ENCODE measurements at places on chromosomes 16 and 17.
A peak's percentile ranks its signal among the peaks of the same experiment; 100 is the strongest.

DNA sequence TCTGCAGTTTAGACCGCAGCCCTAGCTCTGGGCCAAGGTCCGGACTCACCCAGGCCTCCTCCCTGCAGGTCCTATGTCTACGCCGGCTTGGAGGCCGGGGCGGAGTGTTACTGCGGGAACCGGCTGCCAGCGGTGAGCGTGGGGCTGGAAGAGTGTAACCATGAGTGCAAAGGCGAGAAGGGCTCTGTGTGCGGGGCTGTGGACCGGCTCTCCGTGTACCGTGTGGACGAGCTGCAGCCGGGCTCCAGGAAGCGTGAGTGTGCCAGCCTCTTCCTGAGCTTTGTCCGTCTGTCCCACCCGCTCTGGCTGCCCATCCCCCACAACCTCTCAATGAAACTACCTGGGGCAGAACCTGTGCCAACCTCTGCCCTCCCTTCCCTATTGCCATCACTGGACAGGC lies 20.1 kb downstream of the WSCD1 start:
- DNase-seq = no peak

DNA sequence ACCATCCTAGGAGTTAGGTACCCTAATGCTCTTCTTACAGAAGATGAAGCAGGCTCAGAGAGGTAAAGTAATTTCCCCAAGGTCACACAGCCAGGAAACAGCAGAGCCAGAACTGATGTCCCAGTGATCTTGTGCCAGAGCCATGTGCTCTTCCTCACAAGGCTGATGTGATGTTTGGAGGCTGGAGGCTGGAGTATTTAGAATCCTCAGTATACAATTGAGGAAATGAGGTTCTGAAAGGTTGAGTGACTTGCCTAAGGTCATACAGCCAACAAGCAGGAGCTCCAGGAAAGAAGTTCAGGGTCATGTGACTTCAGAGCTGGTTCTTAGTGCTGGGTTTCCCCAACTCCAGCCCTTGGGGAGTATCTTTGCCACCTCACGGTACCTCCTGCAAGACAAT lies 18.5 kb downstream of the ITPRIPL2 start:
- DNase-seq = no peak

GRCh38 chr16:81521141-81521626 lies 76.6 kb downstream of the CMIP start:
- DNase-seq = peak; percentile 52

DNA sequence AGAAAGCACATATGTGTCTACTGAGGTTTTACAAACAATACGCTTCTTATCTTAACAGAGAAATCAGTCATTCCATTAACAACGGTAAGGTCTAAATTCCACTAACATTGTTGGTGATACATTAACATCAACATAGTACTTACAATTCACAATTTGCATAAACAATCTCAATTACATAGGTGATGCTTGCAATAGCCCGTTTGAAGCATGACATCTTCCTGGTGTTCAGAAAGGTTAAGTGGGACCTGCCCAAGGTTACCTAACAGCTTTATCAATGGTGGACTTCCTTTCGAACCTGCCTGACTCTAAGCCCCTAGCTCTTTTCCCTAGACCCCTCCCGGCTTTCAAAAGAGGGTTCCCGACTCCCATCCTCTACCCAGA lies 699 bp downstream of the FAM222B start:
- DNase-seq = no peak

- DNase-seq = peak; percentile 8
These were observed 117.4 kb downstream of the IRF8 start for GRCh38 chr16:86016201-86016965.

DNA sequence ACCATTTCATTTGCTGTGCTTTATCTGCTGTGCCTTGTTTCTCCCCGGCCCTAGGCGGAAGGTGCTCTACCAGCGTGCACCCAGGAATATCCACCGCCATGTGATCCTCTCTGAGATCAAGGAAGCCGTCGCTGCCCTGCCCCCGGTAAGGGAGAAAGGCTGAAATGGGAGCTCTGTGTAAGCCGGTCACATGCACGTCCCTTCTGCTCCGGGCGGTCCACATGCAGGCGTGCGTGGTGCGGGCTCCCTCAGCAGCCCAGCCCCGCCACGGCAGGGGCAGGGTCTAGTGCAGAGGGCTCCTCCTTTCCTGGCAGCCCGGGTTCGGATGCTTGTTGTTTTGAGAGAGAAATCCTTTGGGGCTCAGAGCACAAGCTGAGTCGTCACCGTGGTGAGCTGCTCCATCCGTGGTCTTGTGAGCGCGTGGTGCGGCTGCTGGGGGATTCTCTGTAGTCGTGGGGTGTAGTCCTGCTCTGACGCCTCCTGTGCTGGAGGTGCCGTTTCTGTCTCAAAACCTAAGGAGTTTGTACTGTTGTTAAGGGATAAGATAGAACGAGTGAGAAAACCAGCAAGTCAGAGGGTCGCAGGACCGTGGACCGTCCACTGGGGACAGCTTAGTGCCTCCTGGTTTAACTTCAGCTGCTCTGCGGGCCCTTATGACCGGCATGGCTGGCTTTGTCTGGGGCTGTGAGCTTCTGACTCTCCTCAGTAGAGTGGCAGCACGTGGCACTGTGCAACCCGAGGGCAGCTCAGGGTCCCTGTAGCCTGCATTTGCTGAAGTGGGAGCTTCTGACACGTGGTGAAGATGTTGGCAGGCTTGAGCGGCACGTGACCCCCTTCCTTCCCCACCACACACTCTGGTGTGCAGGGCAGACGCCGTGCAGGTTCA lies 12.3 kb upstream of the MC1R start:
- DNase-seq = no peak

- no peak for DNase-seq
These were observed 75.8 kb upstream of the MED13 start for GRCh38 chr17:62140836-62141235.

GRCh38 chr17:72720494-72720825 lies 372.0 kb downstream of the SLC39A11 start:
- no peak for DNase-seq

GRCh38 chr16:3171855-3172593 lies 16.0 kb upstream of the OR1F1 start:
- no peak for DNase-seq
